GM12892 (cell line): ENCODE measurements at places on chromosomes 2 and 18.
A peak's percentile ranks its signal among the peaks of the same experiment; 100 is the strongest.

DNA sequence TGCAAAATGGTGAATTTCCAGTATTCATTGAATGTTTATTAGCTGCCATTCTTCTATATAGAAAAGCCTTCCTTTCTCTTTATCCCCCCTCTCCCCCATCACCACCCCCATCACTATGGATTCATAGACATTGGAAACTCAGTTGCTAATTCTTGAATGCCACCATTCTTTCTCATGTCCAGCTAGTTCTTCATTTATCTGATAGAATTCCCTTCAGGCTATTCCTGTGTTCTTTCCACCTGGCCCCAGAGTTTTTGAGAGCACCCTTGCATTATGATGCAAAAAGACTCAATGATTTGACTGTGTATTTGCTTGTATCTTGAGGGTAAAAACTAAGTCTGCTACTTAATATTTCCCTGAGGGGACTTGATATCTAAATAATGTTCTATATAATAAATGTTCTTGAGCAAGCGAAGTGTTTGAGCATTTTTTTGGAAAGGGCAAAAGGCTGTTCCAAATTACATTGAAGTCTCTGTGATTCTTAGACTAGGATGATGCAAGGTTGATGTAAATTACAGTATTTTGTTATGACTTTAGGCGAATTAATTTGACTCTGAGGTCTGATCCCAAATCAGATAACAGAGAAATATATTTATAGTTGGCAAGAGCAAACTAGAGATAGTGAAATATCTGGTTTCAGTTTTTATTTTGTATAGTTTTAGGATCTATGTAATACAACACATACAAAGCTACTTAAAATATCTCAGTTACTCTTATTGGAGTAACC is 18.8 kb upstream of the SOS1 start:
- no peak for DNase-seq

GRCh38 chr18:49921318-49921985 is 108.1 kb upstream of the ACAA2 start:
- DNase-seq: no peak

- peak; percentile 31 for DNase-seq
Measured at GRCh38 chr18:23134780-23135549, at the start of gene CABLES1. Gene CABLES1 (plus strand): TSS chr18:23135485. CDS start chr18:23135763, 278 bp downstream.

DNA sequence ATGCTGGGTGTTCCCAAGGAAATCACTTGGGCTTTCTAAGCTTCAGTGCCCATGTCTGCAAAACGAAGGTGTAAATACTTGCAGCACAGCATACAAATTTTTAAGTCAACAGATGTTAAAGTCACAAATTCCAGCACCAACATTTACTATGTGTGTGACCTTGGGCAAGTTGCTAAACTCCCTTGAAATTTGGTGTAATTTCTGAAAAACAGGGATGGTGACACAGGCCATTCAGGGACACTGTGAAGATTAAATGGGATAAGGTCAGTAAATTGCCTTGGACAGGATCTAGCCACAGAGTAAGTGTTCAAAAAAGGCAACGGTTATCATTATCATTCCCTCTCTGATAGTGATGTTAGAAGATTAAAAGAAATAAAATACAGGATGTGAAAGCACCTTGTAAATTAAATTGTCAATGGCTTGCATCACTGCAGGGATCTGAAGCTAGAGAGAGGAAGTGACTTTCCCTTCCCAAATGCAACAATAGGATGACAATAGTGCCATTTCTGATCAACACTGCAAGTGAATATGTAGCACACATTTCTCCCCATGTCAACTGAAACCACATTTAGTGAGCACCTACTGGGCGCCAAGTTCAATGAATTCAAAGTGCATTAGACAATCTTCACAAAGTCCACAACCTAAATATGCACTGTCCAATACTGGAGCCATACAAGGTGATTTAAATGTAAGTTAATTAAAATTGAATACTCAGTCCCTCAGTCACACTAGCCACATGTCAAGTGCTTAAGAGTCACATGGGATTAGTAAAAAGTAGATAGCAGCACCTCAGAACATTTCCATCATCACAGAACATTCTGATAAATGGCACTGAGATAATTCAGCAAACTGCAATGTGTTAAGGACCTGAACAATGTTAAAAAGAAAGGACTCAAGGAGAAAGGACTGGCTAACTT is 81.2 kb downstream of the STK39 start:
- no peak for DNase-seq
